Cardiac septum (tissue), 1 donor: ENCODE measurements at places on chromosomes 4 and X. TPM values are rescaled to one million over a fixed set of nuclear protein-coding genes. Genes with fewer than 3 reads are reported as not detected.

GRCh38 chrX:45347877-45348276, 147.2 kb upstream of the DIPK2B start:
- no peak for DNase-seq

Gene IGFBP7
- total RNA-seq: 739 TPM

Gene DCX
- total RNA-seq: 0.19 TPM

GRCh38 chr4:159363361-159363760, 260.5 kb downstream of the RAPGEF2 start:
- DNase-seq: no peak

DNA sequence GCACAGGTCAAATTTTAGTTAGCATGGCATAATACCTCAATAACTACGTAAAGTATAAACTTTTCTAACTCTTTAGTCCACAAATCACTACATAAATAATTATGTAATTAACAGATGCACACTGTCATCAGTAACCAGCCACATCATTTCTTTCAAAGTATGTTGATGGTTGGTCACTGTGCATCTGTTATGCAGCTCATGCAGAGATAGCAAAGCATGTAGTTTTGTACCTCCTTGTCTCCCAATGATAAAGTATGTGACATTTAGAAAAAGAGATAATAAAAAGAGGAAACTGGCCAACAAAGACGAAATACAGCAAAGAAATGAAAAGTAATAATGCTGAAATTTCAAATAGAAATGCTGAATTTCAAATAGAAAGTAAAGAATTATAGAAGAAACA, 2.9 kb downstream of the LAMTOR3 start:
- no peak for DNase-seq

Gene PABPC1L2A
- not detected for total RNA-seq

GRCh38 chr4:112153211-112153791, 8.0 kb downstream of the FAM241A start:
- no peak for DNase-seq

GRCh38 chr4:155777971-155778735, 19.3 kb downstream of the GUCY1B1 start:
- DNase-seq: no peak

- no peak for DNase-seq
Observed at GRCh38 chrX:99117011-99117410, 1293.1 kb downstream of the PCDH19 start.

GRCh38 chr4:145216535-145216934, 36.1 kb upstream of the OTUD4 start:
- DNase-seq: no peak

GRCh38 chrX:120839491-120839890, 36.2 kb downstream of the CT47B1 start:
- no peak for DNase-seq

GRCh38 chr4:127852661-127853060, 28.0 kb upstream of the PLK4 start:
- no peak for DNase-seq

- DNase-seq: no peak
Observed at GRCh38 chr4:154304679-154305078, 186.9 kb downstream of the DCHS2 start.

DNA sequence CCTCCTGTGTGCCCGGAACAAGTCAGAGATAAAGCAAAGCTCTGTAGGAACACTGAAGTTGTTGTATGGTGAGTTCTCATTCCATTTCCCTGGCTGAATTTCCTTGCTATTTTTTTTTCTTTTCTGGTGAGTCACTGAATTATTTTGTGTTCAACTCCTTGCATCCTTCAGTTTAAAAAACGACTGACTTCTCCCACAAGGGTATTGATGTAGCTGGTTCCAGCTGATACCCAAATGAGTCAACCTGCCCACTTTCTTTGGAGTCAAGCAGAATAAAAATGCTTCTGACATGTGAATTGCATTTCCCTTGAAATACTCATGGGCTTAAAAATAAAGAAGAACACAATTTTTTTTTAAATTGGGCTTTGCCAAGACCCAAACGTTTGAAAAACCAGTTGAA, 85.5 kb downstream of the SHOX start:
- no peak for DNase-seq

Gene REELD1
- 0.22 TPM for total RNA-seq

Gene ZNF275
- total RNA-seq: 6.1 TPM

- DNase-seq: no peak
Observed at GRCh38 chr4:113050837-113051236, 1.4 kb downstream of the ANK2 start.
